SW 1271 (cell line): ENCODE measurements at places on chromosomes 1 and 21.

GRCh38 chr1:66405061-66405460 is 128.9 kb upstream of the SGIP1 start:
- DNase-seq, result no peak

DNA sequence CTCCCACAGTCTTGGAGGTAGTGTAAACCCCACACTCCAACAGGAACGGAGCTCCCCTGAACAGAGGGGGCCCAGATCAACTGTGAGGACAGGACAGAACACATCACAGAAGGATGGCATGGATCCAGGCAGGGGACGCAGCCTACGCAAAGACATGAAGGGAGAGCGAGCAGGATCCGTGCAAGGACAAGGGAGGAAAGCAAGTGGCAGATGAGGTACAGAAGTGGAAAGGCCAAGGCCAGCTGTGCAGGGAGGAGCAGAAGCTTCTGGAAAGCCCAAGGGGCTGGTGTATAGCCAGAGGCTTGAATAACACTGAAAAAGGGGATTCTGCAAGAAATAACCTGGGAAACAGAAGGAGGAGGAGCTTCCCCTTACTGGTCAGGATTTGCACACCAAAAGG is 81.2 kb downstream of the SIPA1L2 start:
- no peak for DNase-seq

- DNase-seq, result no peak
Measured at GRCh38 chr1:245277276-245277675, 122.5 kb downstream of the KIF26B start.

GRCh38 chr21:32022146-32022545 is 149.3 kb downstream of the HUNK start:
- no peak for DNase-seq

DNA sequence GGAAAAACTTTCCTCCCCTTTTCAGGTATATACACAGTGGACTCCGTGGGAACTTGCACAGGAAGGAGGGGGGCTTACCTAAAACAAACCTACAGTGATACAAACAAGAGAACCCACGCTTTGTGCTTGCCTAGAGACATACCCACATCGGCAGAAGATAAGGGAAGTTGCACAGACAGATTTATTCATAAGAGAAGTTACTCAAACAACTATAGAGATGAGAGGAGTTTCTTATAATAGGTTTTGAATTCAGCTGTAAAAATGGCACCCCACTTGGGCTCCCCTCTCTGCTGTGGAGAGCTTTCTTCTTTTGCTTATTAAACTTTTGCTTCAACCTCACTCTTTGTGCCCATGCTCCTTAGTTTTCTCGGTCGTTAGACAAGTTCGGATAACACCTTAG is 1.8 kb upstream of the DUSP12 start:
- no peak for DNase-seq

GRCh38 chr1:181759481-181759880 is 276.2 kb downstream of the CACNA1E start:
- DNase-seq, result no peak

DNA sequence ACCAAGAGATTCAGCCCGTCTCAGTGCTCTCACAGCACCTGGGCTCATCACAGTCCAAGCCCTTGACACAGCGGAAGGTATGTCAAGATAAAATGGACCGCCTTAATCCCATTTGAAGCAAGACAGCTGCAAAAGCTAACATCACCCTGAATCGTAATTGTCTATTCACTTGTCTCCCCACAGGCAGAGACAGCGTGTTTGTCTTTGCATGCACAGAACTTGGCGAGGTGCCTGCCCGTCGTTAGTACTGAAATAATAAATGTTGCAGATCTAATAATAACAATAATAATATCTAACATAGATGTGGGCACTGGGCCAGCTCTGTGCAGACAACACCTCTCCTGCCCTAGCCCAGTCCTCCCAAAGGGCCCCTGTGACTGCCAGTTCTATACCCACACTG is 271.7 kb downstream of the NPHP4 start:
- no peak for DNase-seq

- DNase-seq, result no peak
Measured at GRCh38 chr1:81186261-81186660, 614.5 kb upstream of the ADGRL2 start.

DNA sequence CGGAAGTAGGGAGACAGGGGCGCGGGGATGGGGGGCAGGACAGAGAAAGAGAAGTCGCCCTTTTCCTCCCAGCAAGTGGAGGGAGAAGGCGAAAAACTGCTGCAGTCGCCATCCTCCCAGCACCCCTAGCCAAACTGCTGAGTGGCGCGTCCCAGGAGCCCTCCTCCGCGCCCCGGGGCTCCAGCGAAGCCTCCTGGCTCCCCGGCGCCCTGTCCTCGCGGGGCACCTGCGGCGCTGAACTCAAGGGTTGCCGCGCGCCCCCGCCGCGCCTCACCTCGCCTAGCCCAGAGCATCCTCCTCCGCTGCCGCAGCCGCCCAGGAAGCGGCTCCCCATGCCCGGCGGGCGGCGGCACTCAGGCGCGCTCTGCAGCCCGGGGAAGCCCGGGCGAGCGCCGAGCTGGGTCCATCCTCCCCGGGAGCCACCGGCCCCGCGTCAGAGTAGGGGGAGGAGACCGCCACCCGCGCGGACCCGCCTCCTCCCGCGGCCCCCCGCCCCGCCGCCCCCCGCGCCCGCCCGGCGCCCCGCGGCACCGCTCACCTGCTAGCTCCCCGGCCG is at the start of gene DAB1:
DAB1 (minus strand) TSS at position 405 of the 556 bp plus-strand sequence. CDS start 133,030 bp downstream, outside the sequence.
- DNase-seq, result no peak

- no peak for DNase-seq
Measured at GRCh38 chr1:200660719-200661118, 9.0 kb downstream of the DDX59 start.

- no peak for DNase-seq
Measured at GRCh38 chr1:149846042-149846441, 53.3 kb upstream of the BOLA1 start.

- peak; percentile 73 for DNase-seq
Measured at GRCh38 chr1:37471345-37472231, 2.8 kb upstream of the ZC3H12A start.

GRCh38 chr1:211688421-211688820 is 13.0 kb upstream of the NEK2 start:
- DNase-seq, result no peak

DNA sequence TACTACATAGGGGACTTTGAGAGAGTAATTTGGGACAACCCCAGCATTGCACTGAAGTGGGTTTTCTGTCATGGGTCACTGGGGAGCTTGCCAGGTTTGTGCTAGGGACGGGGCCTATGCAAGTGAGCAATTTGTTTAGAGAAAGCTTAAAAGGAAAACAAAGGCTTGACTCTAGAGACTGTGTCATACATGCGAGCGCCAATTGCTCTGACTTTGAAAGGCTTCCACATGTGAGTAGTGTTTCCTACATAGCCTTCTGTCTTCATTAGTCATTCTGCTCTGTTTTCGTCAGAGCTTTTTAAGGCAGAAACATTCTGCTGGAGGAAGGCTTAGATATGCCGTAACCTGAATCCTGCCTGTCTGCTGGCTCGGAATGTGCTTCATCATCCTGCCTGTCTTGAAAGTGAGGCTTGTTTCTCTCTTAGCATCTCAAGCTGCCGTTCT is 28.4 kb downstream of the TRIM45 start:
- DNase-seq, result no peak

DNA sequence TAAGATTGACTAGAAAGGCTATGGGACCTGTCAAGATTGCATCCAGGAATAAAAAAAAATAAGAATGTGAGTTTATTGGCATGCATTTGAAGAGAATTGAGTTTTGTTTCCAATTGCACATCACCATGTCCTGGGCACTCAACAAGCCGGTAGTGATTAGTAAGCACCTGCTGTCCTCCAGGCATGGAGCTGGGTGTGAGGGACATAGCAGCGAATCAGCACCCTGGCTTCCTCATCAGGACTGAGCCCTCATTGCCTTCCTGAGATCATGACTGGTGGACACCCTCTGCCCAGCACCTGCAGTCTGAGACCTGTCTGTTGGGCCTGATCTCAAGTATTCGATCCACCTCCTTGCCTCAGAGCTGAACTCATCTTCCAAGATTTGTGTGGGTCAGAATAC is 26.8 kb downstream of the S100A6 start:
- no peak for DNase-seq

- no peak for DNase-seq
Measured at GRCh38 chr1:230114237-230114651, 47.2 kb downstream of the GALNT2 start.

DNA sequence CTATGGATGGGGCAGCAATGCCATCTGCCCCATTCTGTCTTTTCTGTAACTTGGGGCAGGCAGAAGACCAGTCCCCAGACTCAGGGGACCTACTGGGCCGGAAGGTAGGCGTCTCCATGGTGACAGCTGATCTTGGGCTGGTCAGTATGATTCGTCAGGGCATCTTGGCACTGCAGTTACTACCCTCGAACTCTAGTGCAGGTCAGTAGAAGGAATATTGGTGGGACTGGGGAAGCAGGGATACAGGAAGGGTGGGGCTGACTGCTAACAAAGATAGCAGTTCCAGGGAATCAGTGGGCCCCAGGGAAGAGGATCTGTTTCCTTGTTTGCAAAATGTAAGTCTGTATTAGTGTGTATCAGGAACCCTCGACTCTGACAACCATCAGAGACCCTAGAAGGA is 26.2 kb downstream of the SZT2 start:
- no peak for DNase-seq

GRCh38 chr1:116586741-116587143 is 15.9 kb upstream of the CD58 start:
- no peak for DNase-seq

GRCh38 chr1:6674771-6675170 is 26.8 kb downstream of the DNAJC11 start:
- no peak for DNase-seq

DNA sequence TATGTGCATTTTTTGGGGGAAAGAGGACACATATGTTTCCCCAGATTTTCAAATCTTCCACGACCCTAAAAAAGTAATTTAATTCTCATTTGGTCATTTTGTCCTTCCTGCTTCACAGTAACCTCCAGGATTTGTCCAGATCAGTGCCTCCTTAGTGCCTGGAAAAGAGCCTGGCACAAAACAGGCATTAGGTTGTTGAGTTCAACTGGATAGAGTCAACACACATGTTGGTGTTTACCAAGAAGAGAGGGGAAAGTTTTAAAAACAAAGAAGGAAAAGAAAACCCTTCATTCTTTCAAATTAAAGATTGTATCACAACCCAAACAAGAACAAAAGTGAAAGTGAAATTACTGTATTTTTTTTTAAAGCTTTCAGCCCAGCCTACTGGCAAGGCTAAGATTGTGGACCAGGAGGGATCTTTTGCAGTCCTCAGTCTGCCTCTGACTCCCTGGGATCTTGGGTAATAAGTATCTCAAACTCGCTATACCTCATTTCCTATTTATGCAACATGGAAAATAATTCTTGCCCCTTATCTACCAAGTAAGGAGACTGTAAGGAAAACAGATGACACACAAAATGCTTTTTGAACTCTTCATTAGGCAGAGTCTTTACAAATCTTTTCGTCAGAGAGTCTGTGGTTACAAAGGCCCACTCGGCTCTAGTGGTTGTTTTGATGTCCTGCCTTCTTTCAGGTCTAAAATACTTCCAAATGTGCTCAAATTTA is 57.8 kb downstream of the ZNF281 start:
- no peak for DNase-seq

- DNase-seq, result no peak
Measured at GRCh38 chr1:208211921-208212843, 32.0 kb downstream of the PLXNA2 start.

- no peak for DNase-seq
Measured at GRCh38 chr1:212124690-212125582, 89.4 kb downstream of the DTL start.

GRCh38 chr21:34675871-34676270 is 7.1 kb downstream of the CLIC6 start:
- DNase-seq, result no peak

DNA sequence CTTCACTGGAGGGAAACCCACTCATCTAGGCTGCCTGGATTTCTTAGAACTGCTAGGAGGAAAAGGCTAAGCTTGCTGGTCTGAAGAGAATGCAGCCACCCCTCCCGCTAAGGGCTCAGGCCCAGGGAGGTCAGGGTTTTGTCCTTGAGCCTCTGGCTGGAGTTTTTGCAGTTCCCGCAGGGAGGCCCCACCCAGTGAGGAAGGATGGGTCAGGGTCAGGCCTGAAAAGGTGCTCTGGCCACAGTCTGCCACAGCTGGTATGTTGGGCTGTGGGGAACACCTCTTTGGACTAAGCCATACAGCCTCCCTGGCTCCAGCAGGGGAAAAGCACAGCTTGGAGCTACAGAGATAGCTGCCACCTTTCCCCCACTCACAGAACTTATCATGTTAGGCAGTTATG is 71.4 kb upstream of the PAPPA2 start:
- DNase-seq, result no peak

- no peak for DNase-seq
Measured at GRCh38 chr21:25369524-25370300, 237.6 kb downstream of the MRPL39 start.

DNA sequence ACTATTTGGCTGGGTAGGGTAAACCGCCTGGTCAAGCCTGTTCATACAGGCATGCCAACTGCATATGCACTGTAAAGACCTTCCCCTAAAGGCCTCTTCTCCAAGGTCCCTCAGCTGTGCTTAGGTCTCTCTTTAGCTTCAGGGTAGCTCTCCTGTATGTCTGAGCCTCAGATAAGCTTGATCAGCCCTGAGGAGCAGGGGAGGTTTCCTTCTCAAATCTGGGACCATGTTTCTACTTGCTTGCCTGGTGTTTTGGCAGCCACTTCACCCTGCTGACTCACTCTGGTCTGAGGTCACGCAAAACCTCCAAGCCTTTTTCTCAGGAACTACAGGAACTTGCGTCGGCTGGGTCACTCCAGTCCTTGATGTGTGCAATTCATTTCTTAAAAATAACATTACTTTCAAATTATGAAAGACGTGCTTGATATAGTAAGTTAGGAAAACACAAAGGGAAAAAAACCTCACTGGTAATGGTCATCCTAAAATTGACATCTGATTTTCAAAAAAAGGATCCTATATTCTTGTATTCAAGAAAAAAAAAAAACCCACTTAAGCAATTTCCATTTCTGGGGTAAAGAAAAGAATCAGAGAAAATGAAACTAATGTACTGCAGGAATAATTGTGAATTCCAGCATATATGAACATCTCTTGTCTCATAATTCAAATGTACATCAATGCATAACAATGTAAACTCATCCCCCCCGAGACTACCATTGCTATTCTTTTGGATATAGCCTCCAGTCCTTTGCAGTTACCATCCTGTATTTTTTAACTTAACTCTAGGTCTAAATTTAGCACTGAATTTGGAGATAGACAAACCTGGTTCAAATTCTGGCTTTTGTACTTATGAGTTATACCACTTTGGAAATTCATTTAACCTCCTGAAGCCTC is 24.8 kb upstream of the RNF19B start:
- peak; percentile 6 for DNase-seq
